Hepatocyte (in vitro differentiated cells): ENCODE measurements at places on chromosomes 5 and 9. TPM values are rescaled to one million over a fixed set of nuclear protein-coding genes. Genes with fewer than 3 reads are reported as not detected.

GRCh38 chr9:87140605-87141109 lies 193.4 kb upstream of the GAS1 start:
- H3K27ac ChIP-seq, result no peak overlapping the region
- H3K4me1 ChIP-seq, result no peaks in the 10 kb centered on the region
- H3K36me3 ChIP-seq, result no peaks in the 10 kb centered on the region
- no peak overlapping the region for H3K4me3 ChIP-seq
- no peak for DNase-seq

GRCh38 chr9:93218161-93218560 lies 34.2 kb downstream of the WNK2 start:
- no peaks in the 10 kb centered on the region for H3K4me1 ChIP-seq
- no peaks in the 10 kb centered on the region for H3K27me3 ChIP-seq
- H3K4me3 ChIP-seq, result no peak overlapping the region
- H3K36me3 ChIP-seq, result no peaks in the 10 kb centered on the region

DNA sequence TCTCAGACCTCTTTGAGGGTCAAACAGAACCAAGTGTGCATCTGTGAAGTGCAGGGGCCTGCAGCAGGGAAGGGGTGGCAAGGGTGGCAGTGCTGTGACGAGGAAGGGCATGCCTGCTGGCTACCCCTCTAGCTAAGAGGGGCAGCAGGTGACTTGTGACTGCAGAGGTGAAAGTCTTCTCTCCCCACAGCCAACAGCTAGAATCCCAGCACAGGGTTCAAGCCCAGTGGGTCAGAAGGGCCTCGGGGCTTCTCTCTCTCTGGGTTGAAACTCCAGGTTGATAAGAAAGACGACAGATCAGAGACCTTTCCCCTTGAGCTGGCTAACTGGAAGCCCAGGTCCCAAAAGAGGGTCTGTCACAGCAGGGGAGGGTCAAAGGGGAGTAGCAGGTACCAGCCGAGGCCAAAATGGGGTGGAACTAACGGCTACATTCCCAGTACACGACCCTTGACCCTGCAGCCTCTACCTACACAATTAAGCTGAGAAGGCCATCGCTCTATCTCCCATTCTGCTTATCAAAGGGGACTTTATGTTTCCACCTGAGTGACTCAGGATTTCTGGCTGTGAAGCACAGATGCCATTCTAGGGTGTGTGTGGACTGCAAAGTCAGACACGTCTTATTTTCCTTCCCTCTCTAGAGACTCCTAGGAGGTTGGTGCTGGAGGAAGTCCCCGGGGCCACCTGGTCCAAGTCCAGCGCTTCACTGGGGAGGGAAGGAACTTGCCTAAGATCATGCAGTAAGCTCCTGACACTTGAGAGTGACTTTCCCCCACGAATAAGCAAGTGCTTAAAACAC lies 14.6 kb downstream of the ANKS6 start:
- peaks cover 34% of the 10 kb centered on the region for H3K4me1 ChIP-seq
- DNase-seq, result peak; percentile 80
- H3K36me3 ChIP-seq, result no peaks in the 10 kb centered on the region
- no peaks in the 10 kb centered on the region for H3K27me3 ChIP-seq
- peak overlapping the region; percentile 94 for H3K27ac ChIP-seq
- no peak overlapping the region for H3K4me3 ChIP-seq

PROB1 gene
- 0.10 TPM in 1 of 2 replicates, not detected in the other for polyA plus RNA-seq

DNA sequence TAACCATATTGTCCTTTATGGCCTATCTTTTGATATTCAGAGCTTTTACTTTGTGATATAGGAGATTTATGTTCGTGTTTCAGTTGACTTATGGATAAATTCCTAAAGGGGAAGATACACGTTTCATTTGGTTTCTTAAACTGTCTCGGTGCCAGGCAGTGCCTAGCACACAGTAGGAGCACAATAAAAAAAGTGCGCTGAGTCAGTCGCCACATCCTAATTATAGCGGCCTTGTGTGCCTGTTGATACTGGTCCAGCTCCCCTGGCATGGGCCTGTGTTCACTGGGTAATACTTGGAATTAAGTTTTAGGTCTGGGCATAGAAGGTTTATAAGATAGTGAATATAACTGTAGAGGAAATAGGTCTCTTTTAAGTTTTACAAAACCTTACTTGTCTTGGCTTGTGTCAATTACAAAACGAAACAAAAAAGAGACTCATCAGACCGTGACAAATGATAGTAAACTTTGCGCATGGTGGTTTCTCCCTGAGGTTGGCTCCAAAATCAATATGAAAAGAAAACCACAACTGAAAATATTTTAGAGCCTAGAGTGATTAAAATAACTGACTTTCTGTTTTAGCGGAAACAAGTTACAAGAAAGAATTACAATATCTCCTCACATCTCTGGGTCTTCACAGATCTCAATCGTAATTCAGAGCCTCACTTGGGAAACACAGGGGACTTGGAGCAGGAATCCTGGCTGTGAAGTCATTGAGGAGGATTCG lies 84.8 kb downstream of the MVB12B start:
- H3K4me1 ChIP-seq, result peaks cover 3% of the 10 kb centered on the region
- no peak overlapping the region for H3K27ac ChIP-seq
- no peaks in the 10 kb centered on the region for H3K36me3 ChIP-seq

DNA sequence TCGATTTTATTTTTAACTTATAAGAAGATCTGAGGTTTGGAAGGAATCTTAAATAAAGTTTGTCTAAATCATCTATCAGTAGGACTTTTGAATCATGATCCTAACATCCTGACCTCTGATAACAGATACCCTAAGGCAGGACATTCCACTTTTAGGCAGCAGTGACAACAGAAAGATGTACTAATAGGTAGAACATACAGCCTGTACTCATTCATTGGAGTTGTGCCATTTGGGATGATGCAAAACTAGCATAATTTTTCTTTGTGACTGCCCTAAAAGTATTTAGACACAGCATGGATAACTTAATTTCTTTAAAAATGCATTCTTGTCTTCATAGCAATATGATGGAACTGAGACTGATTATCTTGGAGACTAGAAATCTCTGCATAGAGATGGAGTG lies 39.7 kb downstream of the CDC42SE2 start:
- H3K4me1 ChIP-seq, result peaks cover 8% of the 10 kb centered on the region
- H3K4me3 ChIP-seq, result no peak overlapping the region
- H3K27me3 ChIP-seq, result no peaks in the 10 kb centered on the region
- no peak for DNase-seq
- H3K27ac ChIP-seq, result no peak overlapping the region

DNA sequence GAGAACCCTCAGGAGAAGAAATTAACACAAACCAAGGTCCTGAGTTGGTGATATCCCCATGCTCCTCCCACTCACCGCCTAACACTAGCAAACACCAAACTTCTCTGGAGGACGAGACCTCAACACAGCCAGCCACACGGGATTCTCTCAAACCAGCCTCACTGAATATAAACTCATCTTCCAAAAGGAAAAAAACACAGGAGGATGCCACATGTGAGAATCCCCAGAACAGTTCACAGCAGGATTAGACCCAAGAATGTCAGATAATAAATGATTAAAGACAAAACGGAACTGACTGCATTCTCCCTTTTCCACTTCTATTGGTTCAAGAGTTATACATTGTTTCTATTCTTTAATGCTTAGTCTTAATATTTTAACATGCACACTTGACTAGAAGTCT lies 89.2 kb downstream of the LPAR1 start:
- H3K27me3 ChIP-seq, result no peaks in the 10 kb centered on the region
- H3K27ac ChIP-seq, result no peak overlapping the region
- H3K36me3 ChIP-seq, result no peaks in the 10 kb centered on the region
- DNase-seq, result no peak
- H3K4me1 ChIP-seq, result no peaks in the 10 kb centered on the region

DNA sequence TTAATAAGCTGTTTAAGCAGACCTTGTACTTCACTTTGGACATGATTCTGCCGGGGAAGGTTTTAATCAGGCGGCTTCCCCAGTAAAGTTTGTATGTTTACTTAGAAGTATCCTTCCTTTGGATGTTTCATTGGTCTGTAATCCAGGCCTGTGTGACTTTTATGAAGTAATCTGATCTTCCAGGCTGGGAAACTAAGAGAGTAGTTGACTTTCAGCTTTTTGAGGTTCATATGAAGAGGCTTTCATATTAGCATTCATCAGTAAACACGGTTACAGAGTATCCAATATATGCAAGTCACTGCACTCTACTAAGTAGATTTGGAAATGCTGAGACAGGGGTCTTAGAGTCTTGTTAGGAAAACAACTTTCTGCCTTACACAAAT lies 1.1 kb downstream of the DNAJC21 start:
- DNase-seq, result no peak
- peaks cover 13% of the 10 kb centered on the region for H3K4me1 ChIP-seq
- H3K27me3 ChIP-seq, result no peaks in the 10 kb centered on the region
- peak overlapping the region; percentile 64 for H3K4me3 ChIP-seq
- H3K36me3 ChIP-seq, result no peaks in the 10 kb centered on the region
- H3K27ac ChIP-seq, result peak overlapping the region; percentile 99
